ENCODE measurements at places on chromosomes 11 and 22. TPM values are rescaled to one million over a fixed set of nuclear protein-coding genes. Genes with fewer than 3 reads are reported as not detected.

C11orf54 gene
- total RNA-seq, result 41.1 TPM

AQP11 gene
- total RNA-seq, result 8.1 TPM

NXPE1 gene
- not detected for total RNA-seq

OR5P2 gene
- total RNA-seq, result 0.23 TPM

C11orf52 gene
- 0.69 TPM for total RNA-seq

KCNQ1 gene
- total RNA-seq, result 0.92 TPM

FADS3 gene
- total RNA-seq, result 45.7 TPM

GLYAT gene
- not detected for total RNA-seq

MAJIN gene
- not detected for total RNA-seq

SLC5A12 gene
- total RNA-seq, result 0.46 TPM

APLNR gene
- total RNA-seq, result 25.1 TPM

KCNQ1OT1 gene
- total RNA-seq, result 4.8 TPM

FADS2 gene
- 178 TPM for total RNA-seq

FAM83F gene
- total RNA-seq, result 0.46 TPM

KRTAP5-1 gene
- total RNA-seq, result not detected

MYO7A gene
- 3.5 TPM for total RNA-seq

NRGN gene
- 3.7 TPM for total RNA-seq

TRIM34 gene
- total RNA-seq, result 2.3 TPM

HTATIP2 gene
- total RNA-seq, result 5.1 TPM

BDNF gene
- 12.0 TPM for total RNA-seq

P2RX6 gene
- 1.2 TPM for total RNA-seq

SLCO2B1 gene
- total RNA-seq, result 18.0 TPM

MMP8 gene
- 0.23 TPM for total RNA-seq
